Ovary (tissue), 10 donors: ENCODE measurements at places on chromosomes 3 and 15. TPM values are rescaled to one million over a fixed set of nuclear protein-coding genes. Genes with fewer than 3 reads are reported as not detected.

The ZNF860 gene
- 1.6 TPM for total RNA-seq

DNA sequence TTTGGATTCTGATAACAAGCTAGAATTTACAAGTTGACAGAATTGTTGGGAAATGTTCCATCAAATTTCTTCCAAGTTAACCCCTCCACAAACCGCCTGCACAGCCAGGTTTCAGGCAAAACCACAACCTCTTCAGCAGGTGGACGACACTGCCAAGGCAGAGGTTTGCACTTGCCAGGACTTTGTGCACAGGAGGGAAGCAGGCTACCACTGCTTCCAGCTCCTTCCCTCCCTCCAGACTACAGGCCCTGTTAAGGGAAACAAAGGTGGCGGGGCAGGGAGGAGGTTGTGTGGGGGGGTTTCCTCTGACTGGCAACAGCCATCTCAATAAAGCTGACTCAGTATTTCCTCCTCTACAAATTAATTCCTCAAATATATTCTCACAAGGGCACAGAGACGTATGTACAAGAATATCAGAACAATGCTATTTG lies 42.2 kb downstream of the TBC1D2B start:
- no peak for DNase-seq

GRCh38 chr15:68149059-68149458 lies 56.1 kb downstream of the CALML4 start:
- DNase-seq = no peak

GRCh38 chr3:44495636-44496415 lies 18.4 kb upstream of the ZNF445 start:
- no peak for DNase-seq

GRCh38 chr3:48422681-48423080 lies 7.2 kb downstream of the PLXNB1 start:
- DNase-seq = no peak

DNA sequence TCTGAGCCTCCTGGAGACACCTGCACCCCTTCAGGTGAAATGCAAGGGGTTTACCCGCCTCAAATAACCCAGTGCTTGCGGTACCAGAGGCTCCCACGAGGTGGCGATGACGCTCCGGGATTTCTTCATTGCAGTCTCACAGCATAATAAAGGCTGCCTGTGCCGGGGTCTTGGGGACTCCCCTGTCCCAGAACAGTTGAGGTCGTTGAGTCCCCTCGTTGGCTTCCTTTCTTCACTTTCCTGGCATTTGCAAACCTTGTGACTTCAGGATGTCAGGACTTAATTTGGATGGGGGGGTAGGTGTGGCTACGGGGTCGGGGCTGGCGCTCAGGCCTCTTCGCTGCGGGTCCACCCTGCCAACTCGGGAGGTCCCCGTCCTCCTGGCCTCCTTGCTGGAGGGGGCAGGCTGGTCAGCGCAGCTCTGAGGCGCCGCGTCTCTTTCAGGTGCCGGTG lies 1.3 kb downstream of the GNAT1 start:
- DNase-seq = peak; percentile 80

DNA sequence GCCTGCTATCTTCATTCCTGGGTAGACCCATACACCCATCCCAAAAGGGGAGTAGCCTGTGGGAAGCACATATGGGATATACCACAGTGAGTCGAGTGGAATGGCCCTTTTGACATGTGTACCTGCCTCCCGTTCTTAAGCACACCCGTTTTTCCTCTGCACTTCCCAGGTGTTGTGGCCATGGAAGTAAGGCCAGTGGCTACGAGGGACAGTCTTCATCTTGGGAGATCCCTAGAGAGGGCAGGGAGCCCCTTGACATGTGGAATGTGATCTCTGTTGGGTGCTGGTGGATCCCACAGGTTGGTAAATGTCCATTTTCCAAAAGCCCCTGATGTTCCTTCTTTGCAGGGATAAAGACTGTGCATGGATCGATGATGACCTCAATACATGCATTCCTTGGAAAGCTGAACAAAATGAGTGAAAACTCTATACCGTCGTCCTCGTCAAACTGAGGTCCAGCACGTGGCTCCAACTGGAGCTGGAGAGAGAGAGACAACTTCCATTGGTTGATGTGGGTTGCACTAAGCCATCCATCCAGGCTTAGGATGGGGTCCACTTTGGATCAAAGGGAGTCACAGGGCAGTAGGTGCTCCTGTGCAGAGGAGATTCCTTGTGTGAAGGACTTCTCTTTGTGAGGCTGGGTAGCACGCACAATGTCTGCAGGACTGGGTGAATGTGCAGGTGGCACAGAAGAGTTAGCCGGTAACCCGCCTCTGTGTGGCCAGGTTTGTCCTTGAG lies 136.8 kb downstream of the SNRPN start:
- DNase-seq = no peak

DNA sequence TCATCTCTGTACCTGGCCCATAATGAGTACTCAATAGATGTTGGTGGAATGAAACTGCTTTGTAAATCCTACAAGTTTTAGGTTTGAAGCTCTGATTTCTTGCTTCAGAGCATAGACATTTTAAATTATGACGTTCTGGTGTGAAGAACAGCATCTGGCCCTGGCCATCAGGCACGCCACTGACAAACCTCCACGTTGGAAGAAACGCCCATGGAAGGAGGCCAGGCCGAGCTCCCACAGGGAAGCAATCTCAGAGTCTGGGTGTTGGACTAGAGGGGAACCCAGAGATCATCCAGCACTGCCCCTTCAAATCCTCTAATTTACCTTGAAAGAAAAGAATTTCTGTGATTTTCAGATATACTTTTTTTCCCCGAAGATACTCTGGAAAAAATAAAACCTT lies 328.1 kb upstream of the RGMA start:
- DNase-seq = no peak

DNA sequence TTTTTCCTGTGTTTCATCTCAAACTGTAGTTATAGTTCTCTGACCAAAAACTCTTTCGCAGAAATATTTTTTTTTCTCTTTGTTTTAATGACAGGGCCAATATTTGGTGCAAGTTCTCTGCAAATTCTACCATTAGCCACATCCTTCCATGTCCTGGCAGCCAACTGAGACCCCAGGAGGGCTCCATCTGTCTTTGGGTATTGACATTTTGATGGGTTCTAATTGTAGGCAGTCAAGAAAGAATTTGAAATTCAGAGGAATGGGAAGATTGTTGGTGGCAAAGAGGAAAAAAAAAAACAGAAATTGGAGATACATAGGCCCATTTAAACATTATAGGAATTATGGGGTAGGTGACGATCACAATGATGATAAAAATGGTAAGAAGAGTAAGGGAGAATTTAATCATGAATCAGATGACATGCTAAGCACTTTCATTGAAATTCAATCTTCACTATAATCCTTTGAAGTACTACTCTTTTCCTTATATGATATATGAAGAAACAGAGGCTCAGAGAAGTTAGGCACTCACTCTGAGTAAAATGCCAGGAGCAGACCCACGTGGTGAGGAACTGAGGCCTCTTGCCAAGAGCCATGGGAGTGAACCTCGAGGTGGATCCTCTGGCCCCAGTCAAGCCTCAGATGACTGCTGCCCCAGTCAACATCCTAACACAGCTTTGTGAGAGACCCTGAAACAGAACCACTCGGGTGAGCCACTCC lies 151.4 kb downstream of the PDZRN3 start:
- DNase-seq = no peak

DNA sequence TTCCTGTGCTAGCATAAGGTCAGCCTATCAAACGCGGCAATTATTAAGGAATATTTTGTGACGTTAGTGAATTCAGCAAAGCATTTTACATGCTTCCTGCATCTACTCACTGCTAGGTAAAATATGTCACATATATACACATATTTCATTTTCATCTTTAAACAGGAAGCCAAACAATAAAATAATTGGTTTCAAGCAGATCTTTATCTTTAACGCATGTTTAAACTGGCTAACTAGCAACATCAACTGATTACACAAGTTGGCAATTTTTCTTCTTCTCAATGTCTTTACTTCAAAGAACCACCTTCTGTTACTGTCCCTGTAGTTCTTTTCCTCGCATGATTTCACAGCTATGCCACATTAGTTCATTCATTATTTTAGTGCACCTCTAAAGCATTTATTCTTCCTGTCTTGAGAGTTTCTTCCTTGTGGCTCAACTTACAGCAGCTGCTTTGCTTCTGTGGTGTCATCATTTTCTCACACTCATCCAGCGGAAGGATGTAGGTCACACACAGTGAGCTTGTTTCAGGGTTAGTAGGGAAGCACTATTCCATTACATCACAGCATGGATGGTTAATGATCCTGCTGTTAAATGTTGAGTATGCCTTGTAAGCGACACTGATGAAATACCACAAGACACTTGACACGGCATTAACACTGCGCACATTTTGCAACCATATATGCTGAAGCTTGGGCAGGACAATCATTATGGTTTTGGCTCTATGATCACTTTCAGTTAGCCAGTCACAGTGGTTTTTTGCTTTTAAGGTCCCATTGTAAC lies 2.3 kb upstream of the BCHE start:
- DNase-seq = no peak
